ENCODE measurements at places on chromosomes 11 and 22.

- no peak for DNase-seq
These were observed 74.4 kb downstream of the MS4A13 start for GRCh38 chr11:60589611-60590010.

DNA sequence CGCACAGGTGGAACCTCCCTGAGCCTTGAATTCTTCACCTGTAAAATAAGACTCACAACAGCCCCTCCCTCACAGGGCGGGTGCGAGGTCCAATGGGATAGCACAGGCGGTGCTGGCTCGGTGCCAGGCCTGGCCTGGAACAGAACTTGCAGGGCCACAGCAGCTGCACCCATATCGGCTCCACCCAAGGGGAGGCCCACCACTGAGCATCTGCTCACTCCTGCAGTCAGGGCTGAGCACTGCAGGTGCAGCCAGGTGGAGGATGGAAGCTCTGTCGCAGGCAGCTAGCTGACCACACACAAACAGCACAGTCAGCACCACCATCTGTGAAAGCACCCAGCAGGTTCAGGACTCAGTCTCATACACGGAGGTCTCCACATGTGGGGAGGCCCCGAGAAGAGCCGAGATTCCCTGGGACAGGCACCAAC lies 19.6 kb downstream of the VPS37C start:
- DNase-seq: no peak

DNA sequence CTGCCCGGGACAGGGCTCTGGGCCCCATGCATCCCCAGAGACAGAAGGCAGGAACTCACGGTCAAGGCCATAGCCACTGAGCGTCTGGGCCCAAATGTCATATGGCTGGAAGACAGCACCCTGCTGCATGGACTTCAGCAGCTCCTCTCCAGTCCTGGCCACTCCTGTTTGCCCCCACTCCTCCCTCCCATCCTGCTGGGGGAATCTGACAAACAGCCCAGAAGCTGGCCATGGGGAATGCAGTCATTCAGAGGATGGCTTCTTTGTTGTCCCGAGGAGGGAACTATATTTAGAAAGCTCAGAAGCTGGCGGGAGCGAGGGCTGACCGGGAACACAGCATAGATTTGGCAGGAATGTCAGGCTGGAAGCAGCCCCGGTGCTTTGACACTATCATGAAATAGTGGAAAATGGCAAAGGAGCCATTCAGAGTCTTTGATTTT lies 35.0 kb downstream of the DKK3 start:
- peak; percentile 78 for DNase-seq

DNA sequence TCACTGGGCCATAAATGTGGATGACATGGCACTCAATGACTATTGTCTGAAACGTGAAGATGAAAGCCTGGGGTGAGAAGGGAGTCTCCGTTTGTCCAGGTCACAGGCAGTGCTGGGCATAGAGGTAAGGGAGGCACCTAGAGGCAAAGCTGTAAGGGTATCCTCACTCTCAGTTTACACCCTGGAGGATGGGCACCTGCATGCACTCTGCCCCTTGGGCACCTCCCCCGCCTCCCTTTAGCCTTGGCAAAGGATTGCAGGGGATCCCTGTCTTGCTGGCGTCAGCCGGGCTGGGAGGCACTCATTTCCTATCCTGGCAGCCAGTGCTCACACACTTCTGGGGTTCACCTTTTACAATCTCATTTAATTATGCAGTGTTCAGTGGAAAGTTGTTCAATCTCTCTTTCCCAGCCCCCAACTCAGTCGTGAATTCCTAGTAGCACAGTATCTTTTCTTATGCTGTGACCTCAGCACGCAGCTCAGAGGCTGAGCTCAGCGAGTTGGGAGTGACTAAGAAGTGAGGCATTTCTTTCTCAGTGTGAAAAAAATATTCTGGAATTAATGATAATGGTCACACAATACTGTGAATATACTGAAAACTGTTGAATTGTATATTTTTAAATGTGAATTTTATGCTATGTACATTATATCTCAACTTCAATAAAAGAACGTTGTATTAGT lies 866.6 kb downstream of the BRD1 start:
- DNase-seq: no peak
